ENCODE measurements at places on chromosomes 4 and X.

DNA sequence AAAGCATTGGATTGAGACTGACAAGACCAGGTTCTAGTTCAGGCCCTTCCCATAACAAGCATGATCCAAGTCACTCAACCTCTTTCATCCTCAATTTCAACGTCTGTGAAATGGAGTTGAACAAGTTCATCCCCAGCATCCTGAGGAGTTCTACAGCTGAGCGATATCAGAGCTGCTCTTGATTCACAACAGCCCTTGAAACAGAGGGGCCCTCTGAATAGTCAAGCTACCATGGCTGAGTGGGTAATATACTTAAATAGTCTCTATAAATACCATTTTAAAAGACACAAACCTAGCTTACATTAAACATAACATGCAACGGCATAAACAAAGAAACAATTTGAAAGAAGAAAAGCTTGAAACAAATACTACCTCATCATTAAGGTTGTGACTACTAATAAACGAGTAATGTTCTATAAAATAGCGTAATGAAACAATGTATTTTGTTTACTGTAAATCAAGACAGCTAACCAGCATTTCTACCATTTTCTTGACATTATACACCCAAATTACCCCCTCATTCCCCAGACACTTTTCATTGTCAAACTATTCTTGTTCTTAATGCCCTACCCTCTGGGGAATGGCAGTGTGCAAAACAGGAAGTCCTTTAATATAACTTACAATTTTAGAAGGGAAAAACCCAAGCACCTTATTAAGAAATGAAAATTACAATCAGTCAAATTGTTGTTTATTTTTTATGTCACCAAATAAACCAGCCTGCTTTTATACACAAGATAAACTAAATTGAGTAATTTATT, 202.3 kb downstream of the PARM1 start:
- DNase-seq: no peak

GRCh38 chr4:119873794-119874325, 192.8 kb downstream of the MAD2L1 start:
- DNase-seq: no peak

GRCh38 chrX:53323196-53323595, 41.8 kb upstream of the IQSEC2 start:
- no peak for DNase-seq

DNA sequence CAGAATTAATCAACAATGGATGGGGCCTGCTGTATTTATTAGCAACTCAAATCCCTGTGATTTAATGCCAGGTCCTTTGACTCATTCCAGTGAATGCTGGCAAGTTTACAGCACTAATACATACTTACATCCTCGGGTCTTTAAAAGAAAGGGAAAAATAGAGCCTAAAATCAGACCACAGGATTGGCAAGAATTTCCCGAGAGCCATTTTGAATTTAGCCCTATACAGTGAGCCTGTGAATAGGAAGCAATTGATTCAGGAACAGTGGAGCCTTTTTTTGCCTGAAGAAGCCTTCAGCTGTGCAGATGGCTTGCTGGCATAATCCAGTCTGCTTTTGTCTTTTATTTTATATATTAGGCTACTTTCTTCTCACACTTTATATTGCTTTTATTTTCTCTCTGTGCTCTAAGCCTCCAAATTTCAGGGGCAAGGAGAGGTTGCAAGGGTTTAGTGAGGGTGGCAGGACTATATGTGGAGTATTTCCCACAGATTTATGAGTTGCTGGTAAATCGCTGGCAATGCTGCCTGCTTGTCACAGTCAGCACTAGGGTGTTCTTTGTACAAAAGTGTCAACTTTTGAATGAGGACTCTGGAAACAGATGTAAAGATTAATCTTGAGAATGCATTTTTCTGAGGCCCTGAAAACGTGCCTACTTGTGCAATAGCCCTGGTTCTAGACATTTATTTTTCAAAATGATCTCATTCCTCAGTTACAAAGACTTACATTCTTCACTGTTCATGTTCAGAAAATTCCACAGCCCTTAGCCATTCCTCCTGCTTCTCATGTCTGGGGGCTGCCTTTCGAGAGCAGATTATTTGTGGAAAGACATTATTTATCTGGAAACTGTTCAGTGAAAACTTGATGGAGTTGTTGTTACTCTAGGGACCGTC, 303.5 kb downstream of the SPRY1 start:
- DNase-seq: no peak

Data from Right ventricle myocardium superior (tissue), 1 donor.